Activated gamma-delta T cell (primary cell): ENCODE measurements at places on chromosomes 4 and X.

- DNase-seq = no peak
These were observed at the start of gene IL9R for GRCh38 chrX:155997436-155997835. Gene IL9R (plus strand): TSS chrX:155997696. CDS start chrX:155997760, 64 bp downstream.

DNA sequence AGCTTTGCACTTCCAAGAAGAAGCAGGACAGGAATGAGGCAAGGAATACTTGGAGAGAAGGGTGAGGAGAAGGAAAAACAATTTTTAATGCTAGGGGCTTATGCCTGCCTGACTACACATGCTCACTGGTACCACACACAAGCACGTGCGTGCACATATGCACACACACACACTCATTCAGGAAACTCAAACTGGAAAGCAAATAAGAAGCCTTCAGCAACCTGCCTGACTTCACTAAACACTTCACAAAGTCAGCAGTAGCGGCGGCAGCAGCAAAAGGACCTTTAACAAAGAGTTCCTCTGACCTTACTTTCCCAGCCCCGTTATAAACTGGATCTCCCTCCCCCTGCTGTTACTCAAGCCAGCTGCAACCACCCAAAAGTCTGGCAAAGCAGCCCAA is 3.3 kb downstream of the ZDHHC9 start:
- no peak for DNase-seq

DNA sequence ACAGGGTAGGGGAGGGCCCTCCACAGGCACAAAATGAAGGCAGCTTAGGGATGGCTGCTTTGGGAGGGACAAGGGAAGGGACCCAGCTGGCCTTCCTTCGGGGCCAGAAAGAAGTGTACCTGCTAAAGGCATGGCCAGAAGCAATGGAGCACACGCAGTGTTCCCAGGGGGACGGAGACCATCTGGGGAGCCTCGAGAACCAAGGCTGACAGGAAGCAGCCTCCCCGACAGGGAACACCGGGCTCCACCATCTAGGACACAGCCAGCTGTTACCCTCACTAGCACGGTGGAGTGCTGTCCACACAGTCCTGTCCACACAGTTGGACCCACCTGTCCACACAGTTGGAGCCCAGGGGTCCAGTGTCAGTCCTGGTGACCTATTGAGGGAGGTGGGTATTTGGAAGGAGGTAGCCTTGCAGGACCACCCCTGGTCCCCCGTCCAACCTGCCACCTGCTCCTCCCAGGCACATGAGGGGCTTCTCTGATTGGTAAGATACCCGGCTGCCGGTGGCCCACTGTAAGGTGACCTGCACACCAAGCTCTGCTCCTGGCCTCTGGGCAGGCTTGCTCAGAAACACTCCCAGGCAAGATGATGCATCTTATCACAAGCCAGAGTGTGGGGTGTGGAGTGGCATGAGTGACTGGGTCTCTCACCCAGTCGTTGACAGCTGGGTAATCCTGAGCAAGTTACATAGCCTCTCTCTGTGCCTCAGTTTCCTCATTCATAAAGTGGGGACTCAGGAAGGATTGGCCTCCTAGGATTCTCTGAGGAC is 20.5 kb upstream of the AFAP1 start:
- no peak for DNase-seq

DNA sequence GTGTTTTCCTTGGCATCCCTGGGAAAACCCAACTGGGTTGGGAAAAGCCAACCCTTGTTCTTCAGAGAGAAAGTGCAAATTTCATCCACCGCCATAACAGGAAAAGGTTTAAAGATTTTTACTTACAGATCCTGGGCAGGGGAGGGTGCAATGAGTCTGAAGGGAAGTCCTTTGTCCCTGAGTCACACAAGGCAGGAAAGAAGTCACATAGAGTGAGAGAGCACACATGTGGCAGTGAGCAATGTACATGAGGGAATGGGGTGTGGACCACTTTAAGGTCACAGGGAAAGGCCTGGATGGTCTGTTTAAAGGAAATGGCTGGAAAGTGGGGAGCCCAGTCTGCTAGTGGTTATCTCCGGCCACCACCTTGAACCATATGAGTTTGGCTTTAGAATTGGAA is 248.9 kb downstream of the HS3ST1 start:
- no peak for DNase-seq

DNA sequence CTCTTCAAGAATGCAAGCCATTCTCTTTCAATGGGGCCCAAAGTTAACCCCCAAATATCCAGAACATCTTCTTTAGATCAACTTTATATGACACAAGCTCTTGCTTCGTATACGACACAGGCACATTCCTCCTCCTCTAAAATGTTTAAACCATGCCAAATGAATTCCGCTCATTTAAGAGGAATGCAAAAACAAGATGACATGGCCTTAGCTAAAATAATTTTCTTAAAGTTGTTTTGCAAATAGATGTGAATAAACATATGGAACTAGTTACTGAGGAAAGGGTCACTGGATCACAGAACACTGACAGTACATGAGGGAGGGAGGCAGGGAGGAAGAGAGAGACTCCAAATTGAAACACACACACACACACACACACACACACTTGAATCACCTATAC is 97.4 kb downstream of the RASL11B start:
- no peak for DNase-seq

DNA sequence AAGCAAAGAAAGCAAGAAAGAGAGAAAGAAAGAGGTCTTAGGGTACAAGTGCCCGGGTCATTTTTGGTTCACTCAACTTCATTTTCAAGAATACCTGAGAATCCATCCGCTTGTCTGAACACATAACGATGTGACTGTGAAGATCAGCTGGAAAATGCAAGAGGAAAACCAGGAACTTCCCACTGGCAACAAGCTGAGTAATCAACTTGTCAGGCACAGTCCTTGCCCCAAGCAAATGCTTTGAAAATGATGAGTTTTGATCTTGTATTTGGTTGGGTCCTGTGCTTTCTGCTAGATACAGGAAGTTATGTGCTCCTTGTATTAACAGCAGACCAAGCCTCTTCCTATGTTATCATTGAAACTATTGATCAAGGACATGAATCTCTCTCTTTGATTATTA is 239.1 kb downstream of the ASMT start:
- no peak for DNase-seq

- no peak for DNase-seq
These were observed 48.0 kb downstream of the MRPL1 start for GRCh38 chr4:77910676-77911075.

DNA sequence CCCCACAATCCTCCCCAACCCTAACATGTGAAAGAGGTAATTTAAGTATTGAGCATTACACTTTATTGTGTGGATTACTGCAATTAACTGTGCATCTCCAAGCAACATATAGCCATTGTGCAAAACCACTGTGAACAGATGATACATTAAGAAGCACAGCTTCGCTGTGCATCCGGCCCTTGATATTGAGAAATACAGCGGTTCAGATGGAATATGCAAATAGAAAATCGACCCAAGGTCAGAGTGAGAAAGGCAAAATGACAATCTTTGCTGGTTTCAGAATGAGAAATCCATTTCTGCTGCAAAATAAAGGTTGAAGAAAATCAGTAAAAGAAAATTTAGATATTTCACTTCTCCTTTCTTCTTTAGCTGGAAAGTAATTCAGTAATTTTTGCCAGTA is 805.9 kb upstream of the GRID2 start:
- DNase-seq = no peak

DNA sequence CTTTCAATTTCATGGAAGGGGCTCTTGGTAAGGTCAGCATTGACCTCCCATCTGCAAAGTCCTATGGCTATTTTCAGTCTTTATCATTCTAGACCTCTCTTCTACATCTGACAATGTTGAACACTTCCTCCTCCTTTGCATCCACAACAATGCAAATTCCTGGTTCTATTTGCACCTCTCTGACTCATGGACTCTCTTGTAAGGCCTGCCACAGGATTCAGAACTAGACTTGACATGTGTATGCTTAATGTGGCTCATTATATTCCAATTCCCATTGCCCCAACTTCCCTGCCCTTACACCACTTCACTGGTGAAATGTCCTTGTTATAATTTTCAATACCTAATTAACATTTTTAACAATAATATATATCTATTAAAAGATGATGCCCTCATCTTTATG is 314.3 kb upstream of the FGF13 start:
- no peak for DNase-seq

DNA sequence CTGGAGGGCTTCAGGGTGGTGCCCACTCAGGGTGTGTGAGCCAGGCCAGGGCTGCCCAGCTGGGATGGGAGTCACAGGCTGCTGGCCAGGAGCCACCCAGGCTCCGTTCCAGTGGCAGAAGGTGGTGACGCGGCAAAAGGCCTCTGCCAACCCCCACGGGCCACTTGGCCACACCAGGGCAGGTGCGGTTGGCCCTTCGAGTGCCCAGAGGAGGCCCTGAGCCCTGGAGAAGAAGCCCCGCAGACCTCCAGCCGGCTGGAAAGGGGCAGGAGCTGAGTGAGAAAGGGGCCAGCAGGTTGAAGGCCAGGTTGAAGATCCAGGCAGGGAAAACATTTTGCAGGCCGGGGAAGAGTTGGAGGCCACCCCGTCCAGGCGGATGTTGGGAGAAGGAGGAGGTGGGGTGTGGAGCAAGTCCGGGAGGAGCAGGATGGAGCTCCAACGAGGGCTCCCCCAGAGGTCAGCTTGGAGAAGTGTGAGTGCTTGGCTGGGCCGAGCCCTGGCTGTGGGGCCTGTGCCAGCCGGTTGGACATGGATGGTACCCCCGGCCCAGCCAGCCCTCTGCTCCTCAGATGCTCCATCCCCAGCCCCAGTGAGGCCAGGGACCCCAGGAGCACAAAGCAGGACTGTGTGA is 2.8 kb upstream of the CPLX1 start:
- no peak for DNase-seq

DNA sequence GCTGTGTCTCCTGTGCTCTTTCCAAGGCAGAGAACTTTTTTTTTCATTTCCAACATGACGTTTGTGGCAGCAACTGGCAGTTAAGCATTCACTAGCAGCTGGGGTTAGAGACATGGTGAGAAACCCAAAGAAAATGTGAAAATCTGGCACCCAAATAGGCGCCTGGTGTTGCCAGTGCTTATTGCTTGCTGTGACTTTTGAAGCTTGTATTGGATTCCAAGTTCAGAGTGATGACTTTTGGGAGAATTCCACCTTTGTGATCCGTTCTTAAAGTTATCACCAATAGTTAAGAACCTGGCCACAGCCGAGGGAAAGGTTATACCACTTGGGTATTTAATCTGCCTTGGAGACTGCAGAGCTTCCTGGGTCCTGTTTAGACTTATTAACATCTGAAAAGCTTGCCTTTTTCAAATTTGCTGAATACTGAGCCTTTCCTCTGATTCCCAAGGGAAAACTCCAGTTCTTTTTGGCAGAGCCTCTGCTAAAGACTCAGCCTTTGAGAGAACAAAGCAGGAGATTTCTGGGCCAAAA is 101.0 kb downstream of the OPHN1 start:
- DNase-seq = no peak

- no peak for DNase-seq
These were observed 44.8 kb downstream of the DCLK2 start for GRCh38 chr4:150123087-150123486.

GRCh38 chr4:67201334-67201733 is 344.0 kb downstream of the CENPC start:
- no peak for DNase-seq

- DNase-seq = no peak
These were observed 4.6 kb upstream of the EBP start for GRCh38 chrX:48516987-48517386.

GRCh38 chr4:152585023-152585441 is 49.1 kb upstream of the FBXW7 start:
- DNase-seq = no peak

- no peak for DNase-seq
These were observed 19.1 kb downstream of the FNIP2 start for GRCh38 chr4:158787709-158788475.

DNA sequence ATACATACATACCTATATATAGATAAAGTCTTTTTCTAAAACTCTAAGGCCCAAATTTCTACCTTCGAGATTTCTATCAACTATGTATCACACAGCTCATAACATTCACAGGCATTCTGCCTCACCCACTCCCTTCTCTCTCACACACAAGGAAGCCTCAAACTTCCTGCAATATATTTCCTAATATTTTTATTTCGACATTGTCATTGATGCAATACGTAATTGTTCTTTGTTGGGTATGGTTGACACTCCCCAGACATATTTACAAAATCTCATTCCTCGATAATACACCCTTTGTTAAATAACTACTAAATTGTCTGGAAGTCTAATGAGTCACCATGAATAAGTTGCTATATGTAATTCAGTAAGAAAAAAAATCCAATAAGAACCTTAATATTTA is 143.5 kb downstream of the HNRNPD start:
- DNase-seq = no peak

DNA sequence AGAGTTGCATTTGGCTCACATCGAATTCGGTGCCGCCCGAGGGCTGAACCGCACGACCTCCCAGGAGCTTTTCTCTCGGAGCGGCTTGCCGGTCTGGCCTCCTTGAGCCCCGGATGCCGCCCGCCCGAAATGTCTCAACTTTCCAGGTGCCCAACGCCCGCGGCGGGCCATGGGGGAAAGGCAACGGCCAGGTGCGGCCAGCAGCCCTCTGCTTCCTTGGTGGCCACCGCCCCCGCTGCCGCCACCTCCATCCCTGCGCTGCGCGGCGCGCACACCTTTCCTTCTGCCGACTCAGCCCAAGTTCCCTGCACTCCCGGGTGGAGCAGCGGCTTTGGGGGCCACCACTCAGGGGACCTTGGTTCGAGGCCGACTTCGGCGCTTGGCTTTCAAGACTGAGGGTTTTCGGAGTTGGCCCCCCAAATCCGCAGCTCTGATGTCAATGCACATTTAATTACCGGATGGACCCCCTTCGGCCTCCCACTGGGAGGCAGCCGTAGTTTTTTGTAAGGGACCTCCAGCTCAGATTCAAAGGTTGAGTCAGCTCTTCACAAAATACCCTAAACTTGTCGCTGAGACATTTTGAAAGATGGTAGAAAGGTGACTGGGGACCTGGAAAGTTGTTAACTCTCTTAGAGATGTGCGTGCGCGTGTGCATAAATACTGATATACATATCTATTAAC is 1.1 kb downstream of the AFF2 start:
- peak; percentile 22 for DNase-seq

GRCh38 chr4:125780164-125780563 is 465.4 kb downstream of the FAT4 start:
- no peak for DNase-seq

GRCh38 chrX:129534816-129535578 is 5.1 kb upstream of the OCRL start:
- DNase-seq = no peak

DNA sequence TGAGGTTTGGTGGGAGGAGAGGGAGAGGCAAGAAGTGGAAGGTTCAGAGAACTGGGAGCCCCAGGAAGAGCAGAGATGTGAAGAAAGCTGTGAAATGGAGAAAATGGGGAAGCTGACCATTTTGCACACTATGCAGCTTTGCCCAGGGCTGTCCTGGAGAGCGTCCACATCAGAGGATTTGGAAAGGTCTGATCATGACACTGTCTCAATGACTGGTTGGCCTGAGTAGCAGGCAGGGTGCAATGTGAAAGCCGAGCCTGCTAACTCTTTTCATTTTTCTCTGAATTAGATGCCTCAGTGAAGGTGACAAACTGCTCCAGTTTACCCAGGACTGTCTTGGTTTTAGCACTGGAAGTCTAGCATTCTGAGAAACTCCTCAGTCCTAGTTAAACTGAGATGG is 330.1 kb upstream of the RPS6KA3 start:
- DNase-seq = no peak

DNA sequence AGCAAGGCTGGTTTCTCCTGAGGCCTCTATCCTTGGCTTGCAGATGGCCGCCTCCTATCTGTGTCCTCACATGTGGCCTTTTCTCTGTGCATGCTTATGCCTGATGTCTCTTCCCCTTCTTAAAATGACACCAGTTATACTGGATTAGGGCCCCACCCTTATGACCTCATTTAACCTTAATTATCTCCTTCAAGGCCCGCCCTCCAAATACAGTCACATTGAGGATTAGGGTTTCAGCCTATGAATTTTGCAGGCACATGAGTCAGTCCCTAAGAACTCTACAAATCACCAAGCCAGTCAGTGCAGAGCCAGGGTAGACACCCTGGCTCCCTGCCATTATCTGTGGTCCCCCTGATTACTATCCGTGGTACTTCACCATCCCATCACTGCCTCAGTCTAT is 51.6 kb downstream of the MAML3 start:
- no peak for DNase-seq
